ENCODE measurements at places on chromosomes 2 and 18.

GRCh38 chr2:241968417-241968816 is 98.9 kb downstream of the RTP5 start:
- no peak for DNase-seq

GRCh38 chr2:27351802-27352598 is 4.6 kb downstream of the GTF3C2 start:
- no peak for DNase-seq

DNA sequence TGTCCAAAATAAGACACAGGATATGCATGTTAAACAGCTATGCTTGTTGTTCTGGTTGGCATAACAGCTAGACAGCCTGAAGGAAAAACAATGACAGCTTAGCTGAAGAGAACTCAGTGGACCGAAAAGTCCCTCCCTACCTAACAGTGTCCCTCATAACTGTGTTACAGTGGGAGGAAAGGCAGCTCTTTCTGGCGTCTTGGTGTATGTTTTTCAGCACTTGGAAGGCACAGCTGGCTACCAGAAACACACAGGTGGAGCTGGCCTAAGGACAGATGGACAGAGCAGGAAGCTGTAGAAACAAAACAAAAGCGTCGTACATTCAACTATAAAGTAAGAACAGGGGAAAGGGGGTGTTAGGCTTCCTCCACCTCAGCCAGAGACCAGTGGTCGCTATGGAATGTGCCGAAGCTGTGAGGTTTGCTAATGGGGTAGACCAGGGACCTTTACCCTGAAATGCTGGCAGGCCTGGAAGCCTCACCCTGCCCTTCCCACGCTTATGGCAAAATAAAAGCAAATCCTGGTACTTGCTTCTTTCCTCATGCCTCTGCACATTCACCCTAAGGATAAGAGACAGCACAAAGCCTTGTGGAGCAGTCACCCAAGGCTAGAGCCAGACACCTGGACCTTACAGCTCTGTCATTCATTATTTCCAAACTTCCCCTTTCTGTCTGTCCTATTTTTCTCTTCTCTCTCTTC is 103.5 kb upstream of the TRIB2 start:
- no peak for DNase-seq

GRCh38 chr2:200943527-200944105 is 19.8 kb downstream of the ORC2 start:
- no peak for DNase-seq

DNA sequence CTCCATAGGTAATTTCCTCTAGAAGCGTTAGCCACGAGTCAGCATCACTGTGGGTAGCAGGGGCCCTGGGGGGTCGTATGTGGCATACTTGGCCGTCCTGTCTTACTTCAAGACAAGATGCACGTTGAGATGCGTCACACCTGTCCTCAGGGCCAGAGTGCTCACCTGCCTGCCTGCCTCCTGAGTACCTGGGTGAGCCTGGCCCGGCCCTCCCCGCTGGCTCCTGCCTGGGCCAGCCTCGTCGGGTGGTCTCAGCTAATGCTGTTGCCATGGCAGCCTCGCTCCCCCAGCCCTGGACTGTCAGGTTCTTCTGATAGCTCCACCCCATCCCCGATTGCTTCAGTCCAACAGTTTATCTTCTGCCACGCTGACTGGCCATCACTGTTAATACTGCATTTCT is 232.4 kb downstream of the GBX2 start:
- no peak for DNase-seq

- DNase-seq: no peak
Observed at GRCh38 chr2:186751790-186752189, 57.9 kb downstream of the FAM171B start.

- DNase-seq: no peak
Observed at GRCh38 chr18:37408676-37409265, 156.8 kb downstream of the CELF4 start.

GRCh38 chr18:77136871-77137665 is 4.5 kb upstream of the MBP start:
- no peak for DNase-seq

- DNase-seq: peak; percentile 9
Observed at GRCh38 chr2:170361090-170361936, 183.4 kb downstream of the MYO3B start.

- no peak for DNase-seq
Observed at GRCh38 chr2:85353876-85354285, 447 bp downstream of the RETSAT start.

GRCh38 chr18:13387855-13388548 is 169.4 kb downstream of the LDLRAD4 start:
- DNase-seq: no peak

DNA sequence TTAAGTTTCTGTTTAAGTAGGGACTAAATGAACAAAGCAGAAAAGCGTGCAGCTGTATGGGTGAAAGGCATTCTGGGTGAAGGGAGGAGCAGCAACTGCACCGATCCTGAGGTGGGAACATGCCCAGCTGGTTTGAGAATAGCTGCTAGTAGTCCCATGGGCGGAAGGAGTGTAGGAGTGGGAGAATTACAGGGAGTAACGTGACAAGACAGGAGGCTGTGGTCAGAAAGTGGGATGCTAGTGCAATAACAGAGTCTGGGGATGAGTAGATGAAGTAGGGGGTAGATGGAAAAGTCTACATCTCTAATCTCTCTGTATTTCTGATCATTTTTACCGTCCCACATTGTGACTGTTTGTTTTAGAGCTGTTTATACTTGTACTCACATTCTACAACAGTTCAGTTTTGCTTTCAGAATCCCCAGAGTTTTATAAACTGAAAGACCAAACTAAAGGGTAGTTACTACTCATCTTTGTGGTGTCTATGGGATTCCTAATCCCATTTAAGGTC is 118.9 kb downstream of the LCLAT1 start:
- no peak for DNase-seq

Data from stimulated activated CD8-positive, alpha-beta memory T cell treated with anti-CD3 and anti-CD28 coated beads, Interleukin-7, amount 100 ng/mL, for 1 hour (primary cell).